Stimulated activated CD4-positive, alpha-beta T cell treated with anti-CD3 and anti-CD28 coated beads, Interleukin-12 subunit alpha, Interleukin-12 subunit beta, amount 100 ng/mL, for 24 hours (primary cell): ENCODE measurements at places on chromosomes 11 and 22.

DNA sequence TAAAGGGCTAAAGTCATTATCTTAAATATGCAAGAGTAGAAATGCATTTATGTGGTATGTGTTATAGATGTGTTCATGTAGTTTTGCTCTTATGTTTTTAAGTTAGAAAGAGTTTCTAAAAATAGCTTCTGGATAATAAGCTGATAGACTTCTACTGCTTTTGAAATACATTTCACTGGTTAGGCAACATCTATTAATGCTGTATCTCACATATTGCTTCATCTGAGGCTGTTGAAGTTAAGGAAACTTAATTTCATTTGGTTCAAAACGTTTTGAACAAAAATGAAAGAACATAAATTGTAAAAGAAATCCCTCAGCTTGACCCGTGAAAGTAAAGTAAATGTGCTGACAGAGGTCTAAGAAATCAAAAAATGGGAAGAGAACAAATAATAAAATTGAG, 164.0 kb upstream of the CTSC start:
- no peak for DNase-seq

- DNase-seq = no peak
These were observed 606 bp downstream of the RASSF7 start for GRCh38 chr11:561148-562003.

- no peak for DNase-seq
These were observed 10.9 kb downstream of the TST start for GRCh38 chr22:37008365-37008764.

GRCh38 chr11:931385-931784, 5.7 kb downstream of the AP2A2 start:
- DNase-seq = no peak

GRCh38 chr11:23540101-23540561, 679.9 kb upstream of the CCDC179 start:
- no peak for DNase-seq

DNA sequence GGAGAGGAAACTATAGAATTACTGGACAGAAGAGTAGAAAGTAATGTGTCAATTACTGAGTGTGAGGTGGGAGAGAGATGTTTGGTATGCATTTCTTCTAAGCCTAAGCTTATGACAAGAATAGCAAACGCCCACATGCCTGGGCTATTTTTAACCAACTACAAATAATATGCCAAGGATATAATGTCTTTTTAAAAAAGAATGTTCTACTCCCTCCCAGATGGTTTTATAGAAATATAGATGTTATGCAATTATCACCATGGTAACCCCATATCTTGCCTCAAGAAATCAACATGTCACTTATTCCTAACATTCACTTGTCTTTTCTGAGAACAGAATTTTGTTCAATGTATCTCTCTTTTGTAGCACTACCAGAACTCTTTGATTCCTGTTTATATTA, 996.7 kb upstream of the CHORDC1 start:
- no peak for DNase-seq

DNA sequence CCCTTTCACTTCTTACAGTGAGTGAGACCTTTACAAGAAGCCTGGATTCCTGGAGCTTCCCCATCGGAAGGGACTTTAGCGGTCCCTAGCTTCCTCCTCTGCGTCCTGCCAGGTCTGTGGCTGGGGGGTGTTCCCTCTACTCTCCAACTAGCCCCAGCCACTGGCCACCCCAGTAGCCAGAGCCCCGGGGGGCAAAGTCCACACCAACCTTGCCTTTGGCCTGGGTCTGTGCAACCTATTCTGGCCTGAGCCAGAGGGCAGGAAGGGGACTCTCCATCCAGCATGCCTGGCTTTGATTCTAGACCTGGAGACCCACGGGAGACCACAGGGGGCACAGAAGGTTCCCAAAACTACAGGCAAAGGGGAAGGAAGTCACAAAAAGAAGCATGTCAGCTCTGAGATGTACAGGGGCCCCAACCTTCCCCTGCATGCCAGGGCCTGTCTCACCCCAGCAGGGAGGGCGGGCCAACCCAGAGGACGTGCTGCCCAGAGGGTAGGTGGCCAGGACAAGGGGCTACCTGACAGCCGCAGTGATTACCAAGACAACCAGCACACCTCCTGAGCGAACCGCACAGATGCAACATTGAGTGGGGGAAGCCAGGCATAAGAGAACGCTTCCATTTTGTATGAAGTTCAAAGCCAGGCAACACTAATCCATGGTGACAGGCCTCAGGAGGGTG, 52.4 kb downstream of the DSCAML1 start:
- no peak for DNase-seq

DNA sequence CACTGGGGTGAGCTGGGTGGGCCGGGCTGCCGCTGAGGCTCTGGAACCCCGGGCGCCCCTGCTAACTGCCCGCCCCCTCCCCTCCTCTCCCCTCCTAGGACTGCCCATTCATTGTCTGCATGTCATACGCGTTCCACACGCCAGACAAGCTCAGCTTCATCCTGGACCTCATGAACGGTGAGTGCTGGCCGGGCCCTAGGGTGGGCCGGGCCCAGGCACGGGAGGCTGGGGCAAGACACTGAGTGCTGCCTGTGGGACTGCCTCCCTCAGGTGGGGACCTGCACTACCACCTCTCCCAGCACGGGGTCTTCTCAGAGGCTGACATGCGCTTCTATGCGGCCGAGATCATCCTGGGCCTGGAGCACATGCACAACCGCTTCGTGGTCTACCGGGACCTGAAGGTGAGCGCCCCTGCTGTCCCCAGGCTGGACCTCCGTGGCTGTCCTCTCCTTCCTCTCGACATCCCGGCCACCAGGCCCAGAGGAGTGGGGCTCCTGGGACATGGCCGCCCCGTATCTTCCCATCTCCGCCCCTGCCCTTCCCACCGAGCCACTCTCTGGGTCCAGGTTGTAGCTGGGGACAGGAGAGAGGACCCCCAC, 7.5 kb upstream of the ANKRD13D start:
- DNase-seq = no peak

DNA sequence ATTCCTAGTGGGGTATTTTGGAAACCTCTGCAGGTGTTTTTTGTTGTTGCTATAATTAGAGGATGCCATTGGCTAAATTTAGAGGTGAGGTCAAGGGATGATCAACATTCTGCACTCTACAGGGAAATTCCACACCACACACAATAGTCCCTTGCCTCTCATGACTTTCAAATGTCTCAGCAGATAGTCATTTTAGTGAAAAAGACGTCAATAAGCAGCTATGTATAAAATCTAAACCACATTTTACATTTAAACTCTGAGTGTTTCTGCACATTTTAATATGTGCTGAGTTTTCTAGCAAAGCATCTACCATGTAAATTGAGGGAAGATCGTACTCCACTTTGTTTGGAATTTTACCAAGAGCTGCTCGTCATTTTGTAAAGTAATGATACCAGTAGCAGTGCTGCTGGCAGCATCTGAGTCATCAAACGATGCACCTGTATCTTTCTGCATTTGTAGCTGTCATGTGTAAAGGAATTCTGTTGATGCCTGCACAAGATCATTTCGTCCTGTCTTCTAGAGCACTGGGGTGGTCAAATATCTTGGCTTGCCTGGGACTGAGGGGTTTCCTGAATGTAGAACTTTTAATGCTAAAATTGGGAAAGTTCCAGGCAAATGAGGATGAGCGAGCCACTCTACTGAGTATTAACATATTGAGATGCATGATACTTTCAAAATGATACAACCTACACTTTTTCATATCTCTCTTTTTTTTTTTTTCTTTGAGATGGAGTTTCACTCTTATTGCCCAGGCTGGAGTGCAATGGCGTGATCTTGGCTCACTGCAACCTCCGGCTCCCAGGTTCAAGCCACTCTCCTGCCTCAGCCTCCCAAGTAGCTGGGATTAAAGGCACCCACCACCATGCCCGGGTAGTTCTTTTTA, 414.5 kb upstream of the SYN3 start:
- no peak for DNase-seq

DNA sequence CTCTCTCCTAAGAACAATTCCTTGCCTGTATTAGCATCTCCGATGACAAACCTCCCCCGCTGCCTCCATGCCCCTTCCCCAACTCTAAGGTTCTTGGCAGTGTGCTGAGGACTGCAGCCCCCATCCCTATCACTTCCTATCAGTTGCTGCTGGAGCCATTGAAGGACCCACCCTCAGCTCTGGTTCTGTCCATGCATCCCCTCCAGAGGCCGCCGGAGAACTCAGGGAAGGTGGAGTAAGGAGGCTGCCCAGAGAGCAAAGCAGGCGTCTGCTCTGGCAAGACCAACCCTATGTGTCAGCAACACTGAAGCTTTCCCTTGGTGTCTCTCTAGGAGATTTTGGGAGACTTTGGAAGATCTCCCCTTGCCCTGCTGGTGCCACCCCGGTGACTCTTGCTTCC, 1139.5 kb downstream of the TBC1D22A start:
- no peak for DNase-seq

DNA sequence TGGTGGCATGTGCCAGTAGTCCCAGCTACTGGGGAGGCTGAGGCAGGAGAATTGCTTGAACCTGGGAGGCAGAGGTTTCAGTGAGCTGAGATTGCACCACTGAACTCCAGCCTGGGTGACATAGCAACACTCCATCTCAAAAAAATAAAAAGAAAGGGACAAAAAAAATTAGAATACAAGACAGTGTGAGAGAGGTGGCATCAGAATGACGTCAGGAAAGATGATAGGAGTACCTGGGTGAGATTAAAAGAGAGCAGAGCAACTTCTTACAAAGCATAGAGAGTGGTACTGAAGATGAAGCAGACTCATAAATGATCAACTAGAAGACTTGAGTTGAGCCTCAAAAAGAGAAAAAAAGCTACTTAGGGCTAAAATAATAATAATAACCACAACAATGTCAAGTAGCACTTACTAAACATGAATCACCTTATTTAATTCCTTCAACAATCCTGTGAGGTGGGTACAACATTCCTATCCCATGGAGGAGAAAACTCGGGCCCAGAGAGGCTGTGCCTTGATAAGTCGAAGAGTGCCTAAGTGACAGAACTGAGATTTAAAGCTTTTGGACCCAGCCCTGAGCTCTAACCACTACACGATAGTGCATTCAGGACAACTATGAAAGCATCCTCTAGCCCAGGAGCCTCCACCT, 5.2 kb upstream of the SLN start:
- no peak for DNase-seq

- no peak for DNase-seq
These were observed 86.0 kb downstream of the FEZ1 start for GRCh38 chr11:125410091-125410490.

- DNase-seq = no peak
These were observed 114.9 kb upstream of the ALX4 start for GRCh38 chr11:44424841-44425240.

DNA sequence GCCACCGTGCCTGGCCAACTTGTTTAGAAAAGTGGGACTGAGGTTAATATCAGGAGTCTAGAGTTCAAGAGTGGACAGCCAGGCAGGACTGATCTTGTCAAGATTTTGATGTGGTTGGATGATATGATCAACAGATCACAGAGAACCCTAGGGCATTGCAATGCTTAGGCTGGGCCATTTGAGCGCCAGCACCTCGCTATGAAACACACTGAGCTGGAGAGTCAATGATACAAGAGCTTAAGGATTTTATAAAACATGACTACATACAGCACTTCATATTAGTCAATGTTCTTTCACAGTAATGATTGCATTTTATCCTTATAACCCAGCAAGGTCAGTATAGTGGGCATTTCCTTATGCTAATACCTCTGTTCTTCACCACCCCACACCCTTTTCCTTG, 15.4 kb upstream of the PEX26 start:
- DNase-seq = no peak

DNA sequence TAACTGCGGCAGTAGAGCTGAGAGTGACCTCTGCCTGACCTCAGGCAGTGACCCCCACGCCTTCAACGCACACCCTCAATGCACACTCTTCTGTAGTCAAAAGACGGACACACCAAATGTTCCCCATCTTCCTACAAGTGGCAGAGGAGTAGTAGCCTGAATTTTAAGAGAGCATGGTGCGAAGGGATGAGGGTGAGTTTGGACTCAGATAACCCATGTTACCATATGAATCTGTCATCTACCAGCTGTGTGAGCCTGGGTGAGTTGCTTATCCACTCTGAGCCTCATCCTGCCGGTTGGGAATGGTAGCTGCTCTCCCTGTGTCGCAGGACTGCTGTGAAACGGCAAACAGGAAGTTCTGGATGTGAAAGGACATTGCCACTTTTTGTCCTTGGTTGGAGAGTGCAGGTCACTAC, 20.6 kb upstream of the ROBO3 start:
- no peak for DNase-seq

GRCh38 chr11:70126494-70126893, 48.4 kb downstream of the ANO1 start:
- no peak for DNase-seq

GRCh38 chr22:49237703-49238102, 590.0 kb downstream of the BRD1 start:
- no peak for DNase-seq

DNA sequence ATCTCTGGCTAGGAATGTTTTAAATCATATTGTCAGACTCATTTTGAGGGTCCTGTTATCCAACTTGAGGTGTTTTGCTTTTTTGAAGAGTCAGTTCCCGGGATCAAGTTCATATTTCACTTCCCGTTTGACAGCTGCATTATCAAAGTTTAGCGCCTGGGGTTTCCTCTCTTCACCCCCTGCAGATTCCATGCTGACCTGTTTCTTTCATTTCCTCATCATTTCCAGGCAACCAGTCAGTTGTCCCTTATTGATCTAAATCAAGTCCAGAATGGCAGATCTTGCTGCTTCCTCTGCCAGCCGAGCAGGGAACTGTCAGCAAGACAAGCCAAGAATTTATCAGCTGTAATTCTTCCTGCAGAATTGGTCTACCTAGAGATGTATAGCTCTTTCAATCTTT, 197.6 kb upstream of the SYN3 start:
- DNase-seq = no peak

GRCh38 chr22:30357650-30358215, 926 bp downstream of the CCDC157 start:
- DNase-seq = no peak

DNA sequence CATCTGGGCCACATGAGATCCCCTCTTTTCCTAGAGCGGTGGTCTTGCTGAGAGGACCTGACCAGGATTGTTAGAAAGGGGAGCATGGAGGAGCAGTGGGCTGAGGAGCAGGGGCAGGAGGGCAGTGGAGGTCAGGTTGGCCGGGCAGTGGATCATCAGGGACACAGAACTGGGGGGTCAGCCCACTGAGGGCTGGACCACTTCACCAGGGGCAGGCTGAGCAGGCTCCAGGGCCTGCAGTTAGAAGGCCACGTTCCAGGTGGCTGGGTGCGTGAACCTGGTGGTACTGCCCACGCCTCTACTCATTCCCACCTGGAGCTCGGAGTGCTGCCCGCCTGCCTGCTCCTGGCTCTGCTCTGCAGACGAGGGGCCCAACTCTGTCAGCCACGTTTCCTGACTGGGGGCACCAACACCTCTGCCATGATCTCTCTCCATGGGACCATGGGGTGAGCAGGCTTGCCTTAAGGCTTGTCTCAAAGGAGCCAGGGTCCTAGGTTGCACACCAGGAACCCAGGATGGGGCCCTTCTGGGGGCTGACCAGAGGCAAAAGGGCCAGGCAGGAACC, 9.7 kb downstream of the MRGPRF start:
- no peak for DNase-seq

DNA sequence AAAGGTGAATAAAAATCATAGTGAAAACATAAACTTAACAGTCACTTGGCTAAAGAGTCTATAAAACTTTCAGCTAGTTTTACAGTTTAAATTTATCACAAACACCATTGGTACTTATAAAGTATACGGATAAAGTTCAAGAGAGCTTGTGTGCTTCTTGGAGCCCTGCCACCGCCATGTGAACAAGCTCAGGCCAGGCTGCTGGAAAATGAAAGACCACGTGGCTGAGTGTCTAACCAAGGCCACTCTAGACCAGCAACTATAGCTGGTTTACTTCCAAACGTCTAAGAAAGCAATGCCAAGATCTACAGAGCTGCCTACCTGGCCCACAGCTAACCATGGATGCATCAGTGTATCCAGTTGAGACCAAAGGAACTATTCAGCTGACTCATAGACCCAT, 66.3 kb upstream of the API5 start:
- DNase-seq = no peak
